K562 (cell line): ENCODE measurements at places on chromosomes 4 and X. TPM values are rescaled to one million over a fixed set of nuclear protein-coding genes. Genes with fewer than 3 reads are reported as not detected.

DNA sequence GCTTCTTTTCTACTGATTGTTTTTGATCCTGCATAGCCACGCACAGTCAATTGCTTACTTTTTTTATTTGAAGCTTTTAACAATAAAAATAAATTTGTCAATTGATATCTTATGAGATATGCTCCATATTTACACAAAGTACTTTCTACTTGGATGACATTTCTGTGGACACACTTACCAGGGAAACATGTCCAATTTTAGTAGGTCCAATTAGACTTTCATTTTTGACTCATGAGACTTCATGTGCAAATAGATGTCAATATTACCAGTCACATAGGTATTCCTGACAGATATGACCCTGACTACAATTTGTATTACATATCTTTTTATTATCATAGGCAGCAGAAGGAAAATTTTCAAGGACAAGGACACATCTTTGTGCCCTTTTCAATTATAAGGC is 219.9 kb upstream of the ANKRD50 start:
- no peak overlapping the region for H3K4me3 ChIP-seq
- H3K27ac ChIP-seq: no peak overlapping the region
- no peaks in the 10 kb centered on the region for H3K4me1 ChIP-seq
- no peaks in the 10 kb centered on the region for H3K36me3 ChIP-seq

DNA sequence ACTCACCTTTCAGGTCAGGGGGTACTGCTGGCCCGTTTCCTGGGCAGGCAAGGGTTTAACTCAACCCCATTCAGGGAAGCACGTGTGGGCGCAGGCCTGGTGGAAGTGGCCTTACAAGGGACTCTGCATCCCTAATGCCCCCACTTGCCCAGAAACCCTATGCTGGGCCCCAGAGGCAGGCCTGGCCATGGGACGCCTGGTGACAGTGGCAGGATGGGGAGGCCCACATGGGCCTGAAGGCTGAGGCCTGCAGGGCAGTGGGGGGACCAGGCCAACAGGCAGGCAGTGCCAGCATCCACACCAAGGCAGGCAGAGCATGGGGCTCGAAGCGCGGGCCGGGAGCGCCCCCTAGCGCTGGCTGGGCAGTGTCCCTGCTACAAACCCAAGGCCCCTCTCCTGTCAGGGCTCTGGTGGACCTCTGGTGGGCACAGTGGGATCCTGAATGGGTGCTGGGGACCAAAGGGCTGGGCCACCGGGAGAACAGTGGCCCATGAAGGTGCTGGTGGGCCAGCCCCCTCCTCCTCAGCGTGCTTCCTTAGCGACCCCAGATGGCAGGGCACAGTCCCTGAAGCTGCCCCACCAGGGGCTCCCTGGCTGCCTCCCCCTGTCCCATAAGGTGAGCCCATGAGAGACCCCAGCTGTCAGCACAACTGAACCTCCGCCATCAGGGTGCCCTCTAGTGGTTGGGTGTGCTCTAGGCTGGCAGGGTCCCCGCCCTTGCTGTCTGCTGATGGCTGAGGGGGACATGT is 16.8 kb downstream of the FGFR3 start:
- peak; percentile 84 for DNase-seq
- H3K4me3 ChIP-seq: no peak overlapping the region
- H3K4me1 ChIP-seq: peaks cover 41% of the 10 kb centered on the region
- H3K27ac ChIP-seq: no peak overlapping the region

Gene UGT2A2
- total RNA-seq: not detected in 2 replicates

DNA sequence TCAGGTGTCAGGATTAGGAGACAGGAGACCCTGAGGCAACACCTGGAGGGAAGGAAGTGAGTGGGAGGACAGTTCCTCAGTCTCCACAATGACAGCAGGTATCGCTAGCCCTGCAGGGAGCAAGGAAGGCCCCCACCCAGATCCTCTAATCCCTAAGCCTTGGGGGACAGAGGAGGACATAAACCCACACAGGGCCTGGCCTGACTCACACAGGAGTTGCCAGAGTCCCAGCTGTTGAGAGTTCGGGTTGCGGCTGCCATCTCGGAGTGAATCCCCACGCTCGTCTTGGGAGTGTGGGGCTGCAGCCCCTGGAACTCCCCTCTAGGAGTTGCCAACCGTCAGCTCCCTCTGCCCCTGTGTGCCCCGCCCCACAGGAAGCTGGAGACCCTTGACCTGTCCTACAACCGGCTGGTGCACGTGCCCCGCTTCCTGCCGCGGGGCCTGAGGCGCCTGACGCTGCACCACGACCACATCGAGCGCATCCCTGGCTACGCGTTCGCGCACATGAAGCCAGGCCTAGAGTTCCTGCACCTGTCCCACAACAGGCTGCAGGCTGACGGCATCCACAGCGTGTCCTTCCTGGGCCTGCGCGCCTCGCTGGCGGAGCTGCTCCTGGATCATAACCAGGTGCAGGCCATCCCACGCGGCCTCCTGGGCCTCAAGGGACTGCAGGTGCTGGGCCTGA is 9.2 kb upstream of the BGN start:
- no peak overlapping the region for H3K4me3 ChIP-seq
- no peak for DNase-seq
- H3K4me1 ChIP-seq: peaks cover 47% of the 10 kb centered on the region
- H3K36me3 ChIP-seq: no peaks in the 10 kb centered on the region
- no peak overlapping the region for H3K27ac ChIP-seq

Gene ZNF185
- total RNA-seq: 0.24 and 0.40 TPM in 2 replicates

DNA sequence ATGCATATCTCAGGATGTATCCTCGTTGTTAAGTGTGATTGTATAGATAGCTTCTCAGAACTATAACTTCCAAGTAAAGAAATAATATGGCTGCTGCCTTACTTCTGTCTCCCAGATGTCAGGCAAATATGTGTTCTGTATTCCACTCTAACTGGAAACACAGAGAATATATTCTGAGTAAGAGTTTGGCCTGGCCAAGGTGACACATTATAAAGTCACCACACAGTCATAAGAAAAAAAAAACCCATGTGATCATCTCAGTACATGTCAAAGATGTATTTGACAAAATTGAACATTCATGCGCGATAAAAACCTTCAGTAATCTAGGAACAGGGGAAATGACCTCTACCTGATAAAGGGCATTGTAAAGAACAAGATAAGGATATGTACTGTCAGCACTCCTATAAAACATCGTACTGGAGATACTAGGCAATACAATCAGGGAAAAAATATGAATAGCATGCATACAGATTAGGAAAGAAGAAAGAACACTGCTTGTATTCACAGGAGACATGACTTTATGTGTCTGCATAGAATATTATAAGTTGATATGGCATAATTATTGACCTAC is 207.1 kb downstream of the ZNF330 start:
- H3K4me1 ChIP-seq: no peaks in the 10 kb centered on the region
- H3K27me3 ChIP-seq: no peaks in the 10 kb centered on the region
- no peak overlapping the region for H3K4me3 ChIP-seq

Gene PRDM8
- total RNA-seq: 0.07 and 0.40 TPM in 2 replicates

Gene TCEAL7
- 0.13 TPM in 1 of 2 replicates, not detected in the other for total RNA-seq

DNA sequence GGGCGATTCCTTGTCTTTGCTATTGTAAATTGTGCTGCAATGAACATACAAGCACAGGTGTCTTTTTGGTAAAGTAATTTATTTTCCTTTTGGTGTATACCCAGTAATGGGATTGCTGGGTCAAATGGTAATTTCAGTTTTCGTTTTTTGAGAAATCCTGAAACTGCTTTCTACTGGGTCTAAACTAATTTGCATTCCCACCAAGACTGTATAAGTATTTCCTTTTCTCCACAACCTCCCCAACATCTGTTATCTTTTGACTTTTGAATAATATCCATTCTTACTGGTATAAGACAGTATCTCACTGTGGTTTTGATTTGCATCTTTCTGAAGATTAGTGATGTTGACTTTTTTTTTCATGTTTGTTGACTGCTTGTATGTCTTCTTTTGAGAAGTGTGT is 2506.0 kb downstream of the PCDH7 start:
- no peaks in the 10 kb centered on the region for H3K36me3 ChIP-seq
- DNase-seq: no peak
- no peaks in the 10 kb centered on the region for H3K27me3 ChIP-seq
